Stimulated activated CD4-positive, alpha-beta T cell treated with anti-CD3 and anti-CD28 coated beads, Interleukin-2, amount 100 ng/mL, for 4 hours (primary cell): ENCODE measurements at places on chromosomes 4 and X.

DNA sequence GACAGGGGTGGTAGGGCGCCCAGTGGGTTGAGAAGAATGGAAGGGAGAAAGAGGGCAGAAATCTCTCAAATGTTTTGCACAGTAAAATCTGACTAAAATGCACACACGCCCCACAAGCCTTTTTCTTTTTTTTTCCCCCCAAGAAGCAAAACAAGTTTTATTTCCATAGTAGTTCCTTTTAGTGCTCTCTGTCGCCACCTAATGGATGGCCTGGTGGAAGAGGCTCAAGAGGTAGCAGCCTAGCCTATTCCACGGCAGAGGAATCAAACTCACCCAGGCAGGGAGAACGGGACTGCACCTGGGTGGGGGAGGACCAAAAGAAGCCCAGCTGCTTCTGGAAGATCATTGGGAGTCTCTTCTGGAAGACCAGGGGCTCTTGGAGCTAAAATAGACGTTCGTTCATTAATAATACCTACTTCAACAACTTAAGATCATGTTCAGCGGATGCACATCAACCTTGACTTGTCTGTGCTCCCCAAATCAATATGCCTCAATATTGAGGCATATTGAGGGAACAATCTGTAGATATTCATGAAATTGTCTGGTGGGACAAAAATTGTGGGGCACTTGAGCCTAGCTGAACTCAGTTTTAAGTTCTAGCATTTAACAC lies 31.6 kb upstream of the IRAK1 start:
- DNase-seq: peak; percentile 55

- no peak for DNase-seq
Observed at GRCh38 chr4:136946307-136946907, 585.9 kb downstream of the PCDH18 start.

DNA sequence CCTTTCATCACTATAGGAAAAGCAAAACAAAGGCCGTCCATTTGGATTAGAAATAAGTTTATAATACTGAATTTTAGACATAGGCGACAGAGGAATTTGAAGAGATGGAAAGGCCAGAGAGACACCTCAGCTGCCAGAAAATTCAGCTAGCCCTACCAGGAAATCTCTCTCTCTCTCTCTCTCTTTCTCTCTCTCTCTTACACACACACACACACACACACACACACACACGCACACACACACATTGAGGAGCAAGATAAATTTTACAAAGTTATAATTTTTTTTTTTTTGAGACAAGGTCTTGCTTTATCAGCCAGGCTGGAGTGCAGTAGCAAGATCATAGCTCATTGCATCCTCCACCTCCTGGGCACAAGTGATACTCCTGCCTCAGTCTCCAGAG lies 1.4 kb downstream of the XK start:
- no peak for DNase-seq

- no peak for DNase-seq
Observed at GRCh38 chr4:118842055-118842454, 6.1 kb upstream of the SEC24D start.
